ENCODE measurements at places on chromosomes 2 and 18.

GRCh38 chr2:105883911-105884694, 139.4 kb downstream of the NCK2 start:
- no peak for DNase-seq

DNA sequence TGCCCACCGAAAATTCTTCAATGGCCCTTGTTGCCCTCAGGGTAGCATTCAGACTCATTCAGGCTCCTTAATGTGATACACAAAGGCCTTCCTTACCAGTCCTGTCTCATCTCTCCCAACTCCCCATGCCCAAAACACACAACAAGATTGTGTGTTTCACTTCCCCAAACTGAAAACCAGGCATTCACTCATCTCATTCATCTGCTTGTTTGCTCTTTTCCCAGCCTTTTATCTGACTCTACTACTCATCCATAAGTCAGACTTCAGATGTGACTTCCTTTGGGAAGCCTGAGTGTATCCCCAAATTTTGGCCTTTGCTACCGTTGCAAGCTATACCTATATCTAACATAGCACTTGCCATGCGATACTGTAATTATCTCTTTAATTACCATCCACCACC, 9.7 kb upstream of the SLC39A10 start:
- no peak for DNase-seq

DNA sequence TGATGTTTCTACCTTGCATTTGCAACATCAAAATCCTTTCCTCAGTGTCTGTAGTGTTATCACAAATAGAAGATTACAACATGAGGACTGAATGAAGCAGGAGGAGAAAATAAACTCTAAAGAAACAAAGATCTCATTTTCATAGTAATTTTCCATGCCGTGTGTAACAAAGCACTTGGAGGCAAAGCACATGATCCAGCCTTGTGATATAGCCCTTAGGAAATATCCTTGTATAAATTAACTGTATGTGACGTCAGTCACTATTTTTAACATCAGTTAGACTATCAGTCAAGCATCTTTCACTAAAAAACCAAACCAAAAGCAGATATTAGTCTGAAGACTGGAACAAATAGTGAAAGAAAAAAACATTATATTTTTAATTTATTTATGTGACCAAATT, 492.1 kb upstream of the CNTNAP5 start:
- DNase-seq: no peak

- peak; percentile 91 for DNase-seq
Measured at GRCh38 chr2:150133623-150134022, 353.8 kb downstream of the RND3 start.

GRCh38 chr18:61336766-61337165, 3.5 kb downstream of the CDH20 start:
- no peak for DNase-seq

DNA sequence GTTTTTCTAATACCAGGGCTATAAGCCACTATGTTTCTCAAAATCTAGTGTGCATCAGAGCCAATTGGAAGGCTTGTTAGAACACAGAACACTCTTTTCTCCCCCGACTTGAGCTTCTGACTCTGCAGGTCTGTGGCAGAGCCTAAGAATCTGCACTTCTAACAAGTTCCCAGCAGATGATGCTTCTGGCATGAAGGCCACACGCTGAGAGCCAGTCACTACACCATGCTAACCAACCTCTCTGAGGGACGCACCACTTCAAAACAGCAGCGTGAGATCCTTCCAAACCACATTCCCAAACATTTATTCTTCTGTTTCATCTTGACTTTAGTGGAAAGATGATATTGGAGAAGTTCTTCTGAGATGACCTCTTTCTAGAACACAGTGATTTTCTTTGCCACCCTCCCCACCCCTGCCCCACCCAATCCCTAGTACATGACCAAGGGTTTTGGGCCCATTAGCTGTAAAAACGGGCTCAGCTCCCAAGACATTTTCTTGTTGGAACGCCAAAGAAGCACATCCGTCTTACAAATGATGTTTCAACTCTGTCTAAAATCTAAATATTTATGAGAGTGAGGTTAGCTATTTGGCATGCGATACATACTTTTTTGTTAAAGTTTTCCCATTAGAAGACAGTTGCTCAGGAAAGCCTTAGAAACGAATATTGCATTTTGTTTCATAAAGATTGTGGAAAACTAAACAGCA, 391.9 kb downstream of the TMEM182 start:
- DNase-seq: no peak

- DNase-seq: no peak
Measured at GRCh38 chr2:151826737-151827157, 1.5 kb downstream of the ARL5A start.

DNA sequence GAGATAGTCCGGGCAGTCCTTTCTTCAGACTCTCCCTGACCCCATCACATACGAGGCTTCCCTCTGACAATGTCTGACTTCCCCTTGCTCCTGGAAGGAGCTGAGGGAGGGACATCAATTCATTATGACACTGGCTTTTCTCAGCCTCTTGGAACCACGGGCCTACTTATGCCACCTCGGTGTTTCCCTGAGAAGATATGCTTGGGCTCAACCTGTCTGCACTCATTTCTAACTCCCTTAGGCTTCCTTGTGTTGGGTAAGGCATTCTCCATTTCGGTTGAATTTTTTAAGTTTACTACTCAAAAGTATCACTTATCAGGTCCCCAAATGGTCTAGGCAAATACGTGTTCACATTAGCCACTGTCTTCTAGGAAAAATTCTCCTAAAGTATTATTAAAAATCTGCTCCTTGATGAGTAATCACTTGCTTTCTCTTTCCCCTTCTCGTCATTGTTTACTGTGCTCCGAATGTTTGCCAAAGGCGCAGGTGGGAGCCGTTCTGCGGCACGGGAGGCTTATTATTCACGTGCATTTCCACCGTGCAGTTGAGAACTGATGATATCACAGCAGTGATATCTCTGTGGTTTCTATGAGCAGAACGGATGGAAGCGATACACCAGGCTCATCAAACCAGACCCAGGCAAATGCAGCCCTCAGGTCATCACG, 33.1 kb downstream of the ARL4C start:
- DNase-seq: no peak

Data from fibroblast of skin of back (primary cell).